ENCODE measurements at places on chromosomes 3 and 15.

- no peak for DNase-seq
Measured at GRCh38 chr3:78287085-78287484, 1247.2 kb downstream of the ROBO2 start.

GRCh38 chr3:9704347-9705322 lies 1.0 kb downstream of the CPNE9 start:
- DNase-seq = peak; percentile 63

- no peak for DNase-seq
Measured at GRCh38 chr15:96058103-96058851, 272.2 kb upstream of the NR2F2 start.

- DNase-seq = no peak
Measured at GRCh38 chr15:36178303-36178633, 401.2 kb upstream of the CDIN1 start.

GRCh38 chr3:115040673-115041286 lies 106.3 kb downstream of the ZBTB20 start:
- DNase-seq = peak; percentile 5

DNA sequence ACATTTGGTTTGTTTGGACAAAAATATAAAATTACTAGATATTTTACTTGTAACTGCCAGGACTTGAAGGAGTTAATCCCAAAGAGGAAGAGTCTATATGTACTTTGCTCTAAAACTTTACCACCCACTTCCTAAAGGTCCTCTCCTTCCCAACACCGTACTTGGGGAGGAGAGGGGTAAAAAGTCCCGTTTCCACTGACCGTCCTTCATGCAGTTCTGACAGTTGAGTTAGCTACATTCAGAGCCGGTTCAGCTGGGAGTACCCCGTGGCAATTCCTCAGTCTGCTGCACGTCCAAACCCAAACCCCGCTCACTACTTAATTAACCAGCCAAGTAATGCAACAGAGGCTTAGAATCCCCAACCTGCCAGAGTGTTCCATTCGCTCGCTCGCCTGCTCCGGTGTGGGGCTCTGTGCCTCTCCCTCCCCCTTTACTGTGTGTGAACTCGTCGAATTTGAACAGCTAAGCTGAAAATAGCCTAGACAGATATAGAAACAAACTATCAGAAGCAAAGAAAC lies 519.7 kb downstream of the FOXP1 start:
- peak; percentile 33 for DNase-seq

DNA sequence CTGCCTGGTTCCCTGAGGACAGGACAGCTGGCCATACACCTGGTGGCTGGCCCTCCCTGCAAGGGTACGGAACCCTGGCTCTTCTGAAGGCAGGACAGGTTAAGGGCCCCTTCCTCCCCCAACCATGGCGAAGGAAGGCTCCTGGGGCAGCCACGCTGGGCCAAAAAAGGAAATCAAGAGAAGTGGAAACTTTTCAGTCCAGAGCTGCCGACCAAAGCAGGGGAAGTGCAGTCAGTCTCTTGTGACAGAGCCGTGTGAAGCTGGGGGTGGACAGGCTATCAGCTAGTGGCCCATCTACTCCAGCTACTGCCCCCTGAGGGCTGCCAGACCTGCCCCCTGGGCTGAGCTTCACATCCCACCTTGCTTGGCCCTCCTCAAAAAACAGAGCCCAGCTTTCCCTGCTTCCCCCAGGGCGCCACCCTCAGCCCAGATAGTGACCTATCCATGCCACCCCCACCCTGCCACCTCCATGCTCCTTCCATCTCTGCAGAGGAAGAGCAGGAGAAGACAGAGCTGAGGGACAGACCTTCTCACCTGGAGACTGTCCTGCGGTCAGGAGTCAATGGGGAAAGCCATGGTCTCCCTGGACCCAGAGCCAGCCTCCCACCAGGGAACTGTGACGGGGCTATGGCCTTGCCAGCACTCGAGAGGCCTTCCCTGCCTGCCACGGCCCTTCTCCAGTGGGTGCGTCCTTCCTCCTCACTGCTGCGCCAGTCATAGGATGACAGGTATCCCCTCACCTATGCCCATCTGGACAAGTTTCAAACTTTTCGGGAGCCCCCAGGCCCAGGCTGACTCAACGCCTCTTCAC lies 4.6 kb downstream of the SEMA7A start:
- DNase-seq = no peak

DNA sequence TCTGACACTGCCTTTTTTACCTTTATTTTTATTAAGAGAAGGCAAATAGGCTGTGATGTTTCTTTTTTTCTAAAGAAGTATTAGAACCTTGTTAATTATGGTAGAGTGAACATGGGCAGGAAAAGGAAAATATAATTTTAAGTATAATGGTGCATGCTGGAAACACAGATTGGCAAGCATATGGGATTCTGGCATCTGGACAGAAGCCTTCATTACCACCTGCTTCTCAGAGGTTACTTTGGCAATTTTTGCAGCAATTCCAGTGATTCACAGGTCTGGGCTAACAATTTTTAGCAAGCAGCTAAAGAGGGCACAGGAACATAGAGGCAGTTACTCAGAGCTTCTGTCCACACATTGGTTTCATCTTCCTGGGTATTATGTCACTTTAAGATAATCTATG lies 258.3 kb downstream of the DIPK2A start:
- DNase-seq = no peak

- DNase-seq = no peak
Measured at GRCh38 chr3:111616417-111617105, 21.4 kb upstream of the ZBED2 start.

DNA sequence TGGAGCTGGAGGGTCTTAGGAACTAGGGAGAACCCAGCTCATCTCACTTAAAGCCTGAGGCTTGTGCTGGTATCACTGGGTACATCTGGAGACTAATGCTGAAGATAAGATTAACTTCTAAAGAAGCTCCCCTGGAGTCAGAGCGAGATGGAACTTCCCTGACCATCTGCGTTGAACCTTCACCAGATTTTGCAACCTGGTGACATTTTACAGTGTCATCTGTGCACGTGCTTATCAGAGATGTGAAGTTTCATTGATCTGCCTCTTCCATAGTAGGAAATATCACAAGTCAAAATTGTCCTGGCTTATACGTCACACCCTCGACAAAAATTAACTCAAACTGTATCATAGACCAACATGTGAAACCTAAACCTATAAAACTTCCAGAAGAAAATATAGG lies 395.5 kb downstream of the SHQ1 start:
- DNase-seq = no peak

DNA sequence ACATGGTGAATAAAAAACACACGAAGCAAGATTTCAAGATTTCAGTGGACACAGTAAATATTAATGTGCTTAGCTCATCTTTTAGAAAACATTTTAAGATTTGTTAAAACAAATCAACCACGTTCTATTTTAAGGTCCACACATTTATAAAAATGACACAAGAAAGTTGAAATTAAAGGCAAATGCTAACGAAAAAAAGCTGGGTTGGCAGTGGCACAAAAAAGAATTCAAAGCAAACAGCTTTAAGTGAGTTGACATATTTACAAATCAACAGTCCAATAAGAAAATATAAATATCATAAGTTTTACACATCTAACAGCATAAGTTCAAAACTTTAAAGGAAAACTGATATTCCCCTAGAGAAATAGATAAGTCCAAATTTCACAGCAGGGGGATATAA lies 430.4 kb upstream of the CCDC54 start:
- no peak for DNase-seq

DNA sequence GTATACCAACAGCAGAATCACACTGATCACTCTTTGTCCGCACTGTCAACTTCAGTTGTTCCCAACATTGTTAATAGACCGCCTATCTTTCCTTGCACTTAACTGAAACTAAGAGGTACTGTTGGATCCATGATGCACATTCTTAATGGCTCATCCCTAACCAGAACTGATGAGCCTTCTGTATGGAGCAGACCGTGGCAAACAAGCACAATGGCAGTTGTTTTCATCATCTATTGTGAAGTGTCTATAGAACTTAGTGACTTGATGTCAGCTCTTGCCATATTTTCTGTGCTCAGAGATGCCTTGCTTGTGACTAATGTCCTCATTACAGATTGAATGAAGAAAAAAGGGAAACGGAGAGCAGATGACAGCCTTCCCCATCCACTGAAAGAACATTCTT lies 347.4 kb downstream of the NLGN1 start:
- DNase-seq = no peak

- no peak for DNase-seq
Measured at GRCh38 chr15:22881739-22882440, 43.4 kb downstream of the NIPA2 start.

GRCh38 chr3:13687517-13687943 lies 138.6 kb downstream of the FBLN2 start:
- no peak for DNase-seq

DNA sequence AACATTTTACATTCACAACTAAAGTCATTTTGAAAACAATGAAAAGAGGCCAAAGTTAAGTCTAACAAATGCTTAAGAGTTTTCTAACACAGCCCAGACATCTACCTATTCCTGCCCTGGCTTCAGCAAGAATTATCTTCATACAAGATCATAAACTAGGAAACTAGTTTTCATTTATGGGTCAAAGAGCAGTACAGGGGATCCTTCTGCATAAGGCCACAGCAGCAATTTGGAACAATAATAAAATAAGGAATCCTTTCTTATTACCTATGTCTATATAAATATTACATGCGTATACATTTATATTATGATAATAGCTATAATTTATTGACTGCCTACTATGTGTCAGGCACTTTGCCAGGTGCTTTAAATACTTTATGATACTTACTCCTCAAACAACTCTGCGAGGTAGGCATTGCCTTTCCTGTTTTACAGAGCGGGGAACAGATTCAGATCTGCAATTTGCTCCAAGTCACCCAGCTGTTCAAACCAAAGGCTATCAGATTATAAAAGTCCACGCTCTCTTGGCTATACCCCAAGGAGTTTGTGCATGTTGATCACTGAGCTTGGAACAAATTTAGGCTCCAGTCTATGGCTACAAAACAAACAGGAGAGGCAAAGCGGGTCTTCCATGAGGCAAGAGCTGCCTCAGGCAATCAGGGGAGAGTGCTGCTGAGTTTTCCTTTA lies 196.4 kb downstream of the RORA start:
- no peak for DNase-seq

Data from neuronal stem cell (in vitro differentiated cells).